CD4-positive, alpha-beta T cell treated with Interleukin-15 for 4 hours (primary cell): ENCODE measurements at places on chromosomes 7 and 10.

DNA sequence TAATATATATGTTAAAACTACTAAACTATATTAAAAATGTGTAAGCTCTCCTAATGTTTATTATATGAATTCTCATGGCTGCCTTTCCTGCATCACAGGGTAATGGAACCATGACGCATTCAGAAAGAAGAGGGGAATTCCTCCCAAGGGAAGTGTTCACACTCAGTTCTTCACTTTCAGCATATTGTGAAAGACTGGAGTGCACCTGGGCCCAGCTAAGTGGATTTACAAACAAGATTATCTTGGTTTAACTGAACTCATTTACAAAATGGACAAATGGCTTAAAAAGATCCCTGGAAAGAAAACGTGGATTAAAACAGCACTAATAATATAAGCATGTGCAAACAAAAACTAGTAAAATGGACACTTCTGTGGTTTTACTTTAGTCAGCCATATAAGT, 149.8 kb downstream of the DOCK4 start:
- no peak for DNase-seq

GRCh38 chr10:31709476-31709875, 219.2 kb downstream of the ARHGAP12 start:
- no peak for DNase-seq

DNA sequence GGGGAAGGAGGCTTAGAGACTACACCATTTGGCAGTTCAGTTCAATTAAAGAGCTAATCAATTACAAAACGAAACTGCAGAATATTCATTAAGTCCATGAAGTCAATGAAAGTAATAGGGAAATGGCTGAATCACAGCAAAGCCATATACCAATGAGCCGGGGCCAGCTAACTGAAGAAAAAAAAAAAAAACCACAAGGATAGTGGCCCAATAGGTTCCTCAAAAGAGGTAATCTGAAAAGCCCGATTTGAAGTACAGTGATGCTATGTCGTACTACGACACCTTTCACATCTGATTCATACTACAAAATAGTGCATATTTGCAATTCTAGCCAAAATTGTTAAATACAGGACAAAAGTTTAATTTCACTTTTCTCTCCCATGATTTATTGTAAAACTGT, 2.5 kb downstream of the ARHGAP12 start:
- DNase-seq = no peak

- DNase-seq = no peak
These were observed 156.9 kb upstream of the RHOBTB1 start for GRCh38 chr10:61100887-61101286.

DNA sequence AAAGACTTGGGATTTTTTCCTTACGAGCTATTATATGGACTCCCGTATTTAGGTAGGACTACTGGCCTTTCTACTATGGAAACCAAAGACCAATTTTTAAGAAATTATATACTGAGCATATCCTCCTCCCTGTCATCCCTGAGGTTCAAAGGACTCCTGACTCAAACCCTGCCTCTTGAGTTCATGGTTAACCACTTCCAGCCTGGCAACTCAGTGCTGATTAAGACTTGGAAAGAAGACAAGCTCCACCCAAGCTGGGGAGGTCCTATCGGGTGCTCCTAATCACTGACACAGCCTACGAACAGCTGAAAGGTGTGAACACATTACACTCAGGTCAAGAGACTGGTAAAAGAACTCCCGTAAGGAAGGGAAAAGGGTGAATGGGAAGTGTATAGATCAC, 66.8 kb downstream of the LYZL2 start:
- DNase-seq = no peak

DNA sequence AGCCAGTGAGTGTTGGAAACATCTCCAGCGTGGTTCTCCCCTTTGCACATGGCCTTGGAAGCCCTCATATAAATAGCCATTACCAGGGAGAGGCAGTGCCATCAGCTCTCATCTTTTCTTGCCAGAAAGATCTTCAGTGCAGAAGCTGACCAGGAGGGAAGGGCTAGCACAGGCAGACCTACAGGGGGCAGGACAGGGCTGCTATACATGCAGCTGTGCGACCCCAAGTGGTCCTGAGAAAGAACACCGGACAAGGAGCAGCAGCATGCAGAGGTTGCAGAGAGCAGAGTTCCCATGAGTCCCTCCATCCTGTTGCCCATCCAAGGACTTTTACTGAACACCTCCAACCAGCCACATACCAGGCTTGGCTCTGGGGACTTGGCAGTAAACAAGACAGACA, 17.1 kb downstream of the GRID1 start:
- DNase-seq = no peak

DNA sequence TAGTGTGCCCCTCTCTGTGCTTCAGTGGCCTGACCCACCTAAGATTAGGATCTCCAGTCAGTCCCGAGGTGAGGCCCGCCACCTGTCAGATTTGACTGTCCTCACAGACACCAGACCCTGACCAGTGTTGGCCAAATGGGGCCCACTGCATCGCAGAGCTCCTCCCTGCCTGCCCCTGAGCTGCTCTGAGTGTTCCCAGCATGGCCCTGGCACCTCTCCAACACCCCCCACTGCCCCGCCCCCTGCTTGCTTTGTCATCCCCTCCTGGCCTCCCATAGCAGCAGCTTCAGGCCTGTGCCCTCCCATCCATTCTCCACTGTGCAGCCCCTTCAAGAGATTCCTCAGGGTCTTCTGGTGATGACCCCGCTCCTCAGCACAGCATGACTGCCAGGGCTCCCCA, 67.6 kb downstream of the C10orf120 start:
- no peak for DNase-seq

GRCh38 chr10:73850863-73851461, 23.4 kb downstream of the CAMK2G start:
- DNase-seq = no peak

DNA sequence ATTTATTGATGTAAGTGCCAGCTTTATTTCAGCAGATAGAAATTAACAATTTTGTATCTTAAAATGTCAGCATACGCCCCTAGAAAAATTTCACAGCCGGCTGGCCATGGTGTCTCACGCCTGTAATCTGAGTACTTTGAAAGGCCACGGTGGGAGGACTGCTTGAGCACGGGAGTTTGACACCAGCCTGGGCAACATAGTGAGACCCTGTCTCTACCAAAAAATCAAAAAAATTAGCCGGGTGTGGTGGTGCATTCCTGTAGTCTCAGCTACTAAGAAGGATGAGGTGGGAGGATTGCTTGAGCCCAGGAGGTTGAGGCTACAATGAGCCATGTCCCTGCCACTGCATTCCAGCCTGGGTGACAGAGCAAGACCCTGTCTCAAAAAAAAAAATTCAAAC, 14.1 kb downstream of the GTF2I start:
- no peak for DNase-seq

DNA sequence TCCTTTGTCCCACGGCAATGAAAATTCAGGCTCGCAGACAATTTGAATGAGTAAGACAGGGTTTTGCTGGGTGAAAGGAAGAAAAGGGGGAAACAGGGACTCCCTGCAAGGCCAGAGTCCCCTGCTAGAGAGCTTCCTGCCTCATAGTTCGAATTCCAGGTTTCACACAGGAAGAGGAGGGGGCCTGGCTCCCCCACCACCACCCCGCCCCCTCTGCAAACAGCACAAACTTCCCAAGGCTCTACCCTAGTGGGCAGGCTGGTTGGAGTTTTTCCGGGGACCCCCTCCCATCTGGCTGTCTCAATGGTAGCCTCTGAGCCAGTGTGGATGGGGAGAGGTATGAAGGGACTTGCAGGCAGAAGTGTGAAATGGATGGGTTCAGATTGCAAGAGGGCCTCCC, 57.4 kb upstream of the NEBL start:
- DNase-seq = no peak

- no peak for DNase-seq
These were observed 552 bp downstream of the MKX start for GRCh38 chr10:27744802-27745731.

- no peak for DNase-seq
These were observed 25.2 kb downstream of the PHTF2 start for GRCh38 chr7:77823787-77824186.

GRCh38 chr10:17452060-17452841, 2.1 kb downstream of the ST8SIA6 start:
- no peak for DNase-seq

DNA sequence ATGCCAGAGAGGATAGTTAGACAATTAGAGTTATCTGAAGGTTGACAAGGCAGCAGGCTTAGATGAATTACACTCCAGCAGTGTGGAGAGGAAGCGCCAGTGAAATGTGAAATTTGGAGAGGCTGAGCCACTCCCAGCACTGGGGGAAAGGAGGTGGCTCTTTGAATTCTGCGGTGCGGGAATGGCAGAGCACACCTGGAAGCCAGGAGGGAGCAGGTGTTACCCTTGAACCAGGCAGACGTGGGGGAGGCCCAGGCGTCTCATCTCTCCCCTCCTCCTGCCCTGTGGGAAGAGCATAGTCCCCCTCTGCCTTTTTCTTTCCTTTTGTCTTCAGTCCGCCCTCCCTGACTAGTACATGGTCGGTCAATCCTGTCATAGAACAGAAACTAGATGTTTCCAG, 203.1 kb downstream of the DPP6 start:
- no peak for DNase-seq

GRCh38 chr10:112209684-112210131, 26.1 kb upstream of the GPAM start:
- no peak for DNase-seq

DNA sequence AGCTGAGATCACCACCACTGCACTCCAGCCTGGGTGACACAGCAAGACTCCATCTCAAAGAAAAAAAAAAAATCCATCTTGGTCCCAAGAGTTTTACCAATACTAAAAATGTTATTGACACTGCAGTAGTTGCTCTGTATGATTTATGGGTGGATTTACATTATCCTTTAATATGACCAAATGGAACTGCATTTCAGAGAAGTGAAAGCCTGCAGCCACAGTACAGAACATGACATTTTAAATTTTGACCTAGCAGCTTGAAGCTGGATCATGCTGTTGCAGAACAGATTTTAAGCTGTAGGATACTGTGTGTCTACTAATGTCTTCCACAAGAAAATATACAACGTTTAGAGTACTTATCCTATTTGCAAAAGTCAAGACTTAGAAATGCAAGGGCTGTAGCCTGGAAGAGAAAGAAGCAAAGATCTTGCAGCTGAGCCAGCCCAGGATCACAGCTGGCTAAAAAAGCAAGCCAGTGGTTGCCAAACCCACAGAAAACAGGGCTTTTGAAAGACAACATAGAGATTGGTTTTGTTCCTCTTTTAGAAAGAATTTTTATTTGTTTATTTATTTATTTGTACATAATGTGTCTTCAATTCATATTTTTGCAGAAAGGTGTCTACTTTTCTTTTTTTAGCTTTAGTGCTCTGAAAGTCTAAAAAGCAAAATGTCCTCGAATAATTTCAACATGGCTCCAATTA, 55.2 kb upstream of the WNT16 start:
- no peak for DNase-seq

- DNase-seq = no peak
These were observed 17.8 kb upstream of the INSIG1 start for GRCh38 chr7:155279787-155280445.

DNA sequence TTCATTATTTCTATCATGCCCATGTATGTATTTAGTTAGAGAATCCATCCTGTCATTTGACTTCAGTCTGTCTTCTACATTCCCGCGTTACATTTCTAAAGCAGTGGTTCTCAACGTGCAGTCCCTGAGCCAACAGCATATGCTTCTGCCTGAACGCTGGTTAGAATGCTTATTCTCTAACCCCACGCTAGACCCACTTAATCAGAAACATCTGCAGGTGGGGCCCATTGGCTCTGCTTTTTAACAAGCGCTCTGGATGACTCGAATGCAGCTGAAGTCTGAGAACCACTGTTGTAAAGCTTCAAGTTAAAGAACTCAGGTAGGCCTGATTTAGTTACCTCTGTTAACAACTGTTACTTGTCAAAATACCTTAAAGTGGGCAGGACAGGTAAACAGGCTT, 38.2 kb downstream of the NEUROD6 start:
- no peak for DNase-seq

DNA sequence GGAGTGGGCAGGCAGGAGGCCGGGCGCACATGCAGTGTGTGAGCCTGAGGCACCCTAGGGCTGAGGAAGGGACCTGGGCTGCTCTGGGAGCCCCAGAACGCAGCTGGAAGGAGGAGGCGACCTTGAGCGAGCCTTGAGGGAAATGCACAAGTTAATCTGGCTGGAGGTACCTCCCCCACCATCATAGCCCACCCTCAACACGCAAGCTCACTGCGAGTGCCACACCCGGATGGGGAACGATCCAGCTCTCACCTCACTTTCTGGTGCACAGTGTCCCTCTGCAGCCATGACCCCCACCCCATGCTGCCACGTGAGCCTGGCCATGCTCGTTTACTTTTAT, 162.4 kb upstream of the PPP2R2D start:
- DNase-seq = no peak

GRCh38 chr10:77548671-77549070, 88.9 kb downstream of the KCNMA1 start:
- no peak for DNase-seq

DNA sequence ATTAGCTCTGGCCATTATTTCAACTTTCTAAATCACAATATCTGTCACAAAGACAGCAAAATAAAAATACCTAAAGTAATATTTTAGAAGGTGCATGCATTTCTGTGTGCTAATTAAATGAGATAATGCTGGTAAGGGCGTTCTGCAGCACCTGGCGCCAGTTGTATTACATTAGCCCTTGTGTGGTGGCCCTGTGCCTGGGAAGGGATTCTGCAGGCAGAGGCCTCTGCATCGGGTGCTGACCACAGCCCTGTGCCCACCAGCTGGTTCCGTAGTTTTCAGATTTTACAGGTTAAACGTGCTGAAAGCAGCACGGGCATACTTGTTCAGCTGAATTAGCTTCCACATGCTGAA, 157.7 kb upstream of the PRKCQ start:
- no peak for DNase-seq

DNA sequence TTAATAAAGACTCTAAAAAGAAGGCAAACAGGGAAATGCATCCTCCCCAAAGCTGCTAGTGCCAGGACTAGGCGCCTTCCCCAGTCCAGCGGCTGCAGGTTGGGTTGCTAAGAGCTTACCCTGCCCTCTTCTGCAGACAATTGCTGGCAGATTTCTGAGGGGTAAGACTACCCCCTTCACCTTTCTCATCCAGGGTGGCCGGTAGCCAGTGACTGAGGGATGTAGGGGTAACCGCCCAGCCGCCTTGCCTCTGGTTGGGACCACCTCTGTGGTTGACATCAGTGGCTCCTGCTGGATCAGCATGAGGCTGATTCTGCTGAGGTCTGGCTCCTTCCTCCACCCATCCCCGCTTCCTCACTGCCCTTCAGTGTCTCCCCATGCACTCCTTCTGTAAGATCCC, 71.2 kb downstream of the ADCYAP1R1 start:
- no peak for DNase-seq
